Stimulated activated CD8-positive, alpha-beta memory T cell treated with anti-CD3 and anti-CD28 coated beads, Interleukin-15, amount 100 ng/mL, for 48 hours (primary cell): ENCODE measurements at places on chromosomes 11 and 22.

DNA sequence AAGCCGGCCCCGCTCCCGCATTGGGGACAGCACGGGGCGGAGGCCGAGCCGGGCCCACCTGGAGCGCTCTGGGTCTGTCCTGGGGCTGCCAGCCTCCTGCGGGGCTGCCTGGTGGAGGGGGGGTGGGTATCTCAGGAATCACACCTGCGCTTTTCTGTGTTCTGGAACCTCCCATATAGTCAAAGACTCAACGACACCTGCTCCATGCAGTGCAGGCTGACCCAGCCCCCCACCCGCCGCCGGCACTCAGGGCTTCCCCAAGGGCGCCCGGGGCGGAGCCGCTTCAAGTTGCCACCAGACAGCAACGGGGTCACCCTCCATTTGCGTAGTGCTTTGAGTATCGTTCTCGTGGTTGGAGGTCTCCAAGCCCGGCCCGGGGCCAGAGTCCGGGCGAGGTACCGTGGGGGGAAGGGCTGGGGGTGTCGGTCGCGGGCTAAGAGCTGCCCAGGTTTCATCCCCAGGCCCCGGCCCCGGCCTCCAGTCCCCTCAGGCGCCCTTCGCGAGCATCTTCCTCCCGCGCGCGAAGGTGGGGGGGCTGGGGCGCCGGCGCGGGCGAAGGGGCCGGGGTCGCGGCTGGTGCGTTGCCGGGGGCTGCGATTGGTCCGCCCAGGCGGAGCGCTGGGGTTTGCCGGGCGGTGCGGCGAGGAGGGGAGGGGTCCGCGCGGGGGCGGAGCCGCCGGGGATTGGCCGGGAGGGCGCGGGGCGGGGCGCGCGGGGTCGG is 6.6 kb downstream of the TSPAN4 start:
- no peak for DNase-seq

- DNase-seq: no peak
Observed at GRCh38 chr11:126167488-126167887, 44.0 kb downstream of the RPUSD4 start.

DNA sequence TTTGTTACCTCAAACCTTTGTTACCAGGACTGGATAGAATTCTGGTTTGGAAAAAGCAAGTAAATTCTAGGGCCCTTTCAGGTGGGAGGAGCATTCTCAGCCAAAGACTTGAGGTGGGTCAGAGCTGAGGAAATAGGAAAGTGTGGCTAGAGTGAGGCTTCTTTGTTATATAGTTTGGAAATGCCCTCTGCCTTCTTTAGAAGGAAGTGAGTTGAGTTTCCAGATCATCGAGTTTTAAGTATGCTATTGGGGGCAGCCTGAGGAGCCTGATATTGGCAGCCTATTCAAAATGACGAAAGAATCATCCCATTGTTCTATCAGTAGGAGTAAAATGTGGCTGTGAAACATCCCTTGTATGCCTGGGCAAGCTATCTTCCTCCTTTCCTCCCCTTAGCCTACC is 134.1 kb downstream of the ARHGAP42 start:
- DNase-seq: no peak

GRCh38 chr22:25900390-25900789 is 158.4 kb downstream of the MYO18B start:
- DNase-seq: no peak

DNA sequence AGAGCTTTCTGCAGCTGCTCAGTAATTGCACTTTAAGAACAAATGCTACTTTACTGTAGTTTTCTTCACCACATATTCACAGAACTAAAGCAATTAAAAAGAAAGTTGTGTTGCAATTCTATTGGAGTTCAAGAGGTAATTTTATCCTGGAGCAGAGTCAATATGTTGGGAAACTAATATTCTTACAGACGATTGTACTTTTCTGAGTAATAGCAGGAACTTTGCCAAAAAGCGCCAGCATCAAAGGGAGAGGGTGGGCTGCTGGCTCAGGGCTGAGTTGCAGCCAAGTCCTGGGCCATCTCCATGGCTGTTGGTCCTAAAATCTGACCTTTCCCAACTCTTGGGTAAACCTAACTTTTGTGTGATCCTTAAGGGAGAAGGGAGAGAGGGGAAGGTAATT is 73.6 kb upstream of the MYO18B start:
- no peak for DNase-seq

- no peak for DNase-seq
Observed at GRCh38 chr22:30305519-30305905, 16.2 kb upstream of the CASTOR1 start.

- no peak for DNase-seq
Observed at GRCh38 chr11:28756977-28757376, 648.8 kb downstream of the METTL15 start.
